ENCODE measurements at places on chromosomes 16 and 17. TPM values are rescaled to one million over a fixed set of nuclear protein-coding genes. Genes with fewer than 3 reads are reported as not detected.

GRCh38 chr16:17835118-17835876, 364.5 kb upstream of the XYLT1 start:
- H3K27ac ChIP-seq, result no peak overlapping the region
- peaks cover 5% of the 10 kb centered on the region for H3K27me3 ChIP-seq
- DNase-seq, result no peak
- no peaks in the 10 kb centered on the region for H3K36me3 ChIP-seq
- H3K4me1 ChIP-seq, result no peaks in the 10 kb centered on the region

DNA sequence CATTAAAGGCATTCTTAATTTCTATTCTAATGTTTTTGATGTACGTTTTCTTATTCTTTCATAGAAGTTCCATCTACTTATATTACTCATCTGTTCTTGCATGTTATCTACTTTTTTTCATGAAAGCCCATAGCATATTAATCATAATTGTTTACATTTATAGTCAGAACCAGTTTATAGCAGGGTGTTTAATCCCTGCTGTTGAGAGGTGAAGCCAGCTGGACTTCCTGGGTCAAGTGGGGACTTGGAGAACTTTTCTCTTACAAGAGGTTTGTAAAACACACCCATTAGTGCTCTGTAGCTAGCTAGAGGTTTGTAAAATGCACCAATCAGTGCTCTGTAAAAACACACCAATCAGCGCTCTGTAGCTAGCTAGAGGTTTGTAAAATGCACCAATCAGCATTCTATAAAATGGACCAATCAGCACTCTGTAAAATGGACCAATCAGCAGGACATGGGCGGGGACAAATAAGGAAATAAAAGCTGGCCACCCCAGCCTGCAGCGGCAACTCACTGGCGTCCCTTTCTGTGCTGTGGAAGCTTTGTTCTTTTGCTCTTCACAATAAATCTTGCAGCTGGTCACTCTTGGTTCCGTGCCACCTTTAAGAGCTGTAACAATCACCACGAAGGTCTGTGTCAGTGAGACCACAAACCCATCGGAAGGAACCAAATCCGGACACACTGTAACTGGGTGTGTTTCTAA, 120.6 kb downstream of the TANC2 start:
- H3K4me3 ChIP-seq, result no peak overlapping the region
- H3K36me3 ChIP-seq, result no peaks in the 10 kb centered on the region
- H3K4me1 ChIP-seq, result peaks cover 3% of the 10 kb centered on the region
- H3K27ac ChIP-seq, result no peak overlapping the region
- H3K27me3 ChIP-seq, result no peaks in the 10 kb centered on the region

DNA sequence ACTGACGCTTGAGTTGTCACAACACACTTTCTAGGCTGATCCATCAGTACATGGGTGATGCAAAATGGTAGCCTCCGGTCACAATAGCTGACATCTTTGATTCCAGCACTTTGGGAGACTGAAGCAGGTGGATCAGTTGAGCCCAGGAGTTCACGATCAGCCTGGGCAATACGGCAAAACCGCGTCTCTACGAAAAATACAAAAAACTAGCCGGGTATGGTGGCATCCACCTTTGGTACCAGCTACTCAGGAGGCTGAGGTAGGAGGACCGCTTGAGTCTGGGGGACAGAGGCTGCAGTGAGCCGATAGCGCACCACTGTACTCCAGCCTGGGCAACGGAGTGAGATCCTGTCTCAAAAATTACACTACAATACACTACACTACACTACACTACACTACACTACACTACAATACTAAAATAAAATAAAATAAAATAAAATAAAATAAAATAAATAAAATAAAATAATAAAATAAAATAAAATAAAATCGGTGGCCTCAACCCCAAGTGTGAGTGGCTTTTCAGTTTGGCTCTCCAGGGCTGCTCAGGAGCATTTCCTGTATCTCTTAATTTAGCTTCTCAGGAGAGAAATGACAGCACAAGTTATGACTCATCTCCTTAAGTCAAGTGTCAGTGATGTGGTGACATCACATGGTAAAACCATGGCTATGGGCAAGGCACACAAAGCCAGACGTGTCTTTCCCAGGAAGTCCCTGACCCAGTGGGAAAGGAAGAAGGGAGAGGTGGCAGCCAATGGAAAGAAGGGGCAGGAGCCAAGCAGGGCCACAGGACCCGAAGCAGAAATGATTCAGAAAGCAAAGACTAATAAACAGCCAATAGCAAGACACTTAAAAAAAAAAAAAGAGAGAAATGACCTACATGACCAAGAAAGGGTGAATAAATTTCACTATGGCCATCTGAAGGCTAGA, 75.3 kb upstream of the TBC1D3K start:
- H3K27me3 ChIP-seq, result peaks cover 1% of the 10 kb centered on the region
- peak overlapping the region; percentile 38 for H3K27ac ChIP-seq
- DNase-seq, result no peak

- no peak overlapping the region for H3K4me3 ChIP-seq
- no peak for DNase-seq
- peaks cover 34% of the 10 kb centered on the region for H3K4me1 ChIP-seq
- H3K27me3 ChIP-seq, result no peaks in the 10 kb centered on the region
- H3K27ac ChIP-seq, result no peak overlapping the region
Measured at GRCh38 chr16:81610144-81610842, 165.7 kb downstream of the CMIP start.

DNA sequence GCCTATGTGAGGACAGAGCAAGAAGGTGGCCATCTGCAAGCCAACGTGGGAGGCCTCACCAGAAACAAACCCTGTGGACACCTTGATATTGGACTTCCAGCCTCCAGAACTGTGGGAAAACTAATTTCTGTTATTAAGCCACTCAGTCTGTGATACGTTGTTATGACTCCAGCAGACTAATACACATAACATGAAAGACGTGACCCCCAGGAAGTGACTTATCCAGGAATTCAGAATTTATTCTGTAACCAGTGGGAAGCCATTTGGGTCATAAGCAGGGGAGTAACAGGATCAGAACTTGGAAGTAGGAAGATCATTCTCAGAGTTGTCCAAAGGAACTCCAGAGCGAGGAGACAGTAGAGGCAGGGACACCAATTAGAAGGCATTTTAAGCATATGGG, 12.5 kb upstream of the GINS3 start:
- no peaks in the 10 kb centered on the region for H3K4me1 ChIP-seq
- peaks cover 7% of the 10 kb centered on the region for H3K27me3 ChIP-seq
- no peak overlapping the region for H3K27ac ChIP-seq
- no peak for DNase-seq
- no peaks in the 10 kb centered on the region for H3K36me3 ChIP-seq
- no peak overlapping the region for H3K4me3 ChIP-seq

GRCh38 chr16:6081320-6081976, 983.9 kb upstream of the EEF2KMT start:
- H3K27me3 ChIP-seq, result no peaks in the 10 kb centered on the region
- no peak overlapping the region for H3K4me3 ChIP-seq
- no peaks in the 10 kb centered on the region for H3K4me1 ChIP-seq

GRCh38 chr17:69725146-69725545, 310.6 kb downstream of the MAP2K6 start:
- no peaks in the 10 kb centered on the region for H3K27me3 ChIP-seq
- no peaks in the 10 kb centered on the region for H3K4me1 ChIP-seq
- no peak overlapping the region for H3K27ac ChIP-seq
- DNase-seq, result no peak
- H3K4me3 ChIP-seq, result no peak overlapping the region

TTLL6 gene
- not detected for total RNA-seq

GRB7 gene
- total RNA-seq, result 0.44 TPM
